LoVo (cell line): ENCODE measurements at places on chromosomes 3 and 15.

GRCh38 chr3:42689421-42690014 lies 4.2 kb downstream of the KLHL40 start:
- no peak for DNase-seq

- DNase-seq: no peak
Observed at GRCh38 chr3:10248984-10249748, 907 bp downstream of the TATDN2 start.

- peak; percentile 90 for DNase-seq
Observed at GRCh38 chr3:156675830-156676767, 1.7 kb downstream of the TIPARP start.

- no peak for DNase-seq
Observed at GRCh38 chr3:110569073-110569472, 502.5 kb upstream of the NECTIN3 start.

DNA sequence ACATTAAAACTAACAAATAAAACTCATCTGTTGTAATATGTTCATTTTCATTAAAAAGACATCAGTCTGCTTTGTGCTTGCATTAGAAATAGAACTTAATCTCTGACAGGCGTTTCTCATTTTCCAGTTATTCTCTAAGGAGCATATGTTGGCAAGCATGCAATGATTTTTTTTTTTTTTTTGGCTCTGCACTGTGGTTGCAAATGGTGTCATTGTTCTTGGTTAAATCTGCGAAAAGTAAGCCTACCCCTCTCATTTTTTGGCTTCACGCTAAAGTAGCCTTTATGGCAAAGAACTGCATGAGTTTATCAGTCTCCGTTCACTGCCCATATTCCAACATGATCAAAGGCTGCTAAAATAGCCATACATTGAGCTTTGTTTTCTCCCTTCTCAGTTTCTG lies 403.2 kb downstream of the MECOM start:
- no peak for DNase-seq

DNA sequence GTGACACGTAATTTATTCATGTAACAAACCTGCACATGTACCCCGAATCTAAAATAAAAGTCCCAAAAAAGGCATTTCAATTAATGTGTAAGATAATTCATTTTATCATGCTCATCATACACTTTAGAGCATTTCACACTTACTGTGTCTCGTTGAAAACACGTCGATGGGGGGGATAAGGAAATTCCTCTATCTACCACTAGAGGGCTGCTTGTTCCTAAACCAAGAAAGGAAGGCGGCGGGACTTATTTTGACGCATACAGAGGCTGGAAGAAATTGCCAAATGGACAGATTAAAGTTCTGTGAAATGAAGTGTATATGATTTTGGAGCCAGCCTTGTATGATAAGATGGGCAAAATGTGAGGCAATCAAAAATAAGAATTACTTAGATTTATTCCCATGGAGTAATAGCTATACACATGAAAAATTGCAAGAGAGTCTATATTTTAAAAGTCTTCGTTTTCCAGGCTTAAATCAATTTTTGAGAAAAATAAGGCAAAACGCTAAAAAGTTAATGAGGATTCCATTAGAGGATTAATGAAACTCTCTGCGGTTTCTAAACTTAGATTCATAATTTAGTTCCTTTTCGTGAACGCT lies 346.8 kb downstream of the CNTN3 start:
- DNase-seq: peak; percentile 54

GRCh38 chr15:83312071-83312470 lies 27.6 kb upstream of the BNC1 start:
- DNase-seq: no peak

- no peak for DNase-seq
Observed at GRCh38 chr15:35912196-35912595, 366.2 kb upstream of the DPH6 start.

GRCh38 chr3:24483873-24484272 lies 10.8 kb downstream of the THRB start:
- no peak for DNase-seq

DNA sequence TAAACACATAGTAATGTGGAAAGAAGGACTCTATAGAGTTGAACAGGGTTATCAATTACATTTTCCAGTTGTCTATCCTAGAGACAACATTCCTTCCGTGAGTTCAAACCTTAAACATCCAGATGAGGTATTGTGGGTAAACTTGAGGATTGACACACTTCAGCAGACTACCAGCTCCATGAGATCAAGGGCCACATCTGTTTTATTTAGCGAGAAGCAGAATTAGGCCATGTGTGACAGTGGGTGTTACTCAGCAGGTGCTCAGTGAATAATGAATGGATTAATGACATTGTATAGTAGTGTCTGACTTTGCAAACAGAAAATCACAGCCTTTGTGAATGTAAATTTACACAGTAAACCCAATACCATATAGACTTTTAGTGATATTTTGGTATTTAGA lies 941.1 kb upstream of the CFAP20DC start:
- DNase-seq: no peak

DNA sequence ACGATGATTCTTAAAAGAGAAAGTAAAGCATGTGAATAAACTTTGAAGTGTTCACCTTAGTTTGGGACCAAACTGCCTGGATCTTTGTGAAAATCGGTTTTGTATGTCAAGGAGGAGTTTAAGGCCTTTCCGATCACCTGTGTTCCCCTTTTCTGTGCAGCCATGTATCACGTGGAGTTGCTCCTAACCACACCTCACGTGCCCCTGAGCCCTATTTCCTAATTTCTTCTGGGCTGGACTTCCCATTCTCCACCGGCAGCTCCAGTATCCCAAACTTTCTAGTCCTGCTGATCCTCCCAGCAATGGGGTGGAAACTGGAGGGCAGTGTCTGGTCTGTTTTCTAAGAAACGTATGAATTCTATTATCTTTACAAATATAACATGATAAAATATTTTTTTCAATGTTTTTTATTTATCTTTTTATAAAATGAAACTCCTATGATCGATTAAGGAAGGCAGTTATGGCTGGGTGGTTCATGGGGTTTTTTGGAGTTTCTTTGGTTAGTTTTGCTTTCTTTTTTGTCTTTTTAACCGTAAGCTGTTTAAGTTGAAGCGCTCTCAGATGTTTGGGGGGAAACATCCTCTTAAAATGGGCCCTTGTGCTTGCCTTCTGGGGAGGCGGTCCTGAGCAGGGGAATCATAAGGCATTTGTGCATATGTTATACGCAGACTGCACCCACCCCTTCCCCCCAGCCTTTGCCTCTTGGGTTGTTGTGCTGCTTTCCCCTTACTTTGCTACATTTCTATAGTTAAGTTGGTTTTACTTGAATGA lies 43.6 kb upstream of the WWTR1 start:
- DNase-seq: no peak

- DNase-seq: no peak
Observed at GRCh38 chr3:135964160-135964955, 1.2 kb upstream of the PPP2R3A start.

DNA sequence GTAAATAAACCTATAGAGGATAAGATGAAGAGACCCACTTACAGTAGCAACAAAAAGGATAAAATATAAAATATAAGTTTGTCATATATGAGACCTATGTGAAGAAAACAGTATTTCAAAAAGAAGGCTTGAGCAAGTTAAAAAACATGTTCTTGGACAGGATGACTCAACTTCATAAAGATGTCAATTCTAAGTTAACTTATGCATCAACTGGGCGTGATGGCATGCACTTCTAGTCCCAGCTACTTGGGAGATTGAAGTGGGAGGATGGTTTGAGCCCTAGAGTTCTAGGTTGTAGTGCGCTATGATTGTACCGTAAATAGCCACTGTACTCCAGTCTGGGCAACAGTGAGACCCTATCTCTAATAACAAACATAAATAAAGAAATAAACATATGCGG lies 59.7 kb downstream of the PDCD6IP start:
- DNase-seq: no peak

DNA sequence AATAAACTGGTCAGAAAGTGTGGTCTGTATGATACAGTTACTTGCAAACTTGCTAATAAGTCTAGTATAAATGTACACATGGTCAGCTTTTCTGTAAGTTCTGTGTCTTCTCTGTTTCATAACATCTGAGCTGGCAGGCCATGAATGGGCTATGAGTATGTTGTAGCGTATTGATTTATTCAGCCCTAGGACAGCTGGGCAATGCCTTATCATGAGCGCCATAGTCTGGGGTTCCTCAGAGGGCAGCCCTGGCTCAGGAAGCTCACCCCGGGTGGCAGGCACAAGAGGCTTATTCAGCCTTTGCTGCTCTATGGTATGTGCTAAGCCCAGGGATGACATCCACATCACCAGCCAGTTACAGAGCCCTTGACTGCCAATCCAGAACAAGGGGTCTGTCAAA lies 50.7 kb upstream of the CCR2 start:
- DNase-seq: no peak

GRCh38 chr15:68492855-68493254 lies 60.9 kb upstream of the ITGA11 start:
- DNase-seq: no peak

GRCh38 chr3:185207931-185208746 lies 45.7 kb downstream of the EHHADH start:
- no peak for DNase-seq

DNA sequence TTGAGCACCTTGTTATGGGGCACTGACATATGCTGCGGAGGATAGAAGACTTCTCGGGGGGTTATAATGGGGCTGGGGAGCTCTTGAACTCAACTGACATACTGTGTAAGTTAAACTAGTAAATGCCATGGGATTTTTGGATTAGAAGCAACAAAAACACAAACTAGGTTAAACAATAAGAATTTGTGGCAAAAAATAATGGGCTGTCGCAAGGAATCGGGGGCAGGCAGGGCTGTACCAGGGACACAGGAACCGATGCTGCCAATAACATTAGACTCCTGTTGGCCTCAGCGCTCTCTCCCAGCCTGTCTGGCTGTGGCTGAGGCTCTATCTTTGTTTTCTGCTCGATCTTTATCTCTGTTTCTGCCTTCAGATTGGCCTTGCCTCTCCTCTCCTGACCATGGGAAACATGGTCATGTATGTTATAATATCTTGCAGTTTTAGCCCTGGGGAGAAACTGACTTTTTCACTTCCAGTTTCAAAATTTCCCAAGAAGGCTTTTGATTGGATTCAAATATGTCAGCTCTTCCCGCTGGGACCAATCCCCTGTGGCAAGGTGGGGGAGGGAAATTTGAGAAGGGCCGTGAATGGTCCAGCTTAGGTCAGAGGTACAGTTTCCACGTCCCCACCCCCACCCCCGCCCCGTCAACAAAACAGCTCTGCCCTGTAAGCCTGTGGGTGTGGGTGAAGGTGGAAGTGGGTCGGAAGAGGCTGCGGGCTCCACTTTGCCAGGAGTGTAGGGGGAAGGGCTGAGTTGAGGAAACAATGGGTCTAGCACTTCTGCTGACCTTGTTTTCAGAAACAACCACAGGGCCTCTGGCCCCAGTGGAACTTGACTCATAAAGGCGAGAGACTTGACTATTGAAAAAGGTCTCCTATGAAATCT lies 161.1 kb upstream of the TBL1XR1 start:
- peak; percentile 58 for DNase-seq

DNA sequence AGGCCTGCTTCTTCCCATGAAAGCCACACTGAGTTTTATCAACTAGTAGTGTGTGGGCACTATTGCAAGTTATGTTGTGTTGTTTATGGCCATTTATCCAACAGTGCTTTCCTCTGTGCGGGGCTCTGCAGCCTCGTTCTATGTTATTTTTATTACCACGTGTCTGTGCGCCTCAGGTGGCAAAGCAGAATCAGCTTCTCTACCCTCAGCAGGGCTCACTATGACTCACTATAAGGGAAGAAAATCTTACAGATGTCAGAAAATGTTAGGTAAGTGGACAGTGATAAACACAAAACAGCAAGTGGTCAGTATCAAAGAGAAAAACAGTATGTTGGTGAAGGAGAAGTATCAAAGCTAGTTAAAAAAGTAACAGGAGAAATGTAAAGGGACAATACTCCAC lies 61.4 kb downstream of the MOBP start:
- DNase-seq: no peak

GRCh38 chr3:27349832-27350231 lies 19.4 kb downstream of the NEK10 start:
- DNase-seq: no peak

GRCh38 chr3:80606073-80606472 lies 838.3 kb upstream of the ROBO1 start:
- no peak for DNase-seq

GRCh38 chr3:186529201-186529999 lies 14.8 kb downstream of the CRYGS start:
- DNase-seq: no peak

DNA sequence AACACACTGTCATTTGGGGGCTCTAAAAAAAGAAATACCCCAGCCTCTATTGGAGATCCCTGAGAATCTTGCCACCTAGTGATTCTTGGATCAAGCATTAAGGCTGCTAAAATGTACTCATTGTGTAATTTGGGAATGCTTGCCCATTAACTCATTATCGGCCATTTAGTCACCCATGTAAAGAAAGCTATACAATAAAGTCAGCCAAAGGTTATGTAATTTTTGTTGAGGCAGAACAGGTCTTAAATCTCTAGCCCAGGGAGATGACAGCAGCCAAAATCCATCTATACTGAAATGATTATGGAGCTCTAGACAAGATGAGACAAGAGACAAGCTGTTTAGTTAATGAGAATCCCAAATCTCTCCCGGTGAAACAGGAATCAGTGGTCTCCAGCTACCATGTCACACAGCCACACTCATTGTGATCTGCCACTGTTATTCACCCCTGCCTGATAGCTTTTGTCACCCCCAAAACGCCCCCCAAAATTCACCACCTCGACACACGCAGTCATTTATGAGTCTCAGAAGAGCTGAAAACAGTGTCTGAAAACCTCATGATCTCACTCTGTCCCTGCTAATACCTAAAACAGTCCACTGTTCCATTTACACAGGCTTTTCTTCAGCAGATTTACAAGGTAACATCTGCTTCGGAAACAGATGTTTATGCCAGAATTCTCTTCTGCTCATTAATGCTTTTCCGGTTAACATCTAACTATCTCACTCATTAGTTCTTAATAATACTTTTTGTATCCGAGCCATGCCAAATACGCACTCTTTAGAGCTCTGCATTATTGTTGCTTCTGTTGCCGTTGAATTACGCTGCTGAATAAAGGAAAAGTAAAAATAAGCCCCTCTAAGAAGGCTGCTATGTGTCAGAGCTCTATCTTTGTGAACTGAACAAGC lies 138.5 kb downstream of the RORA start:
- DNase-seq: no peak

GRCh38 chr15:90552162-90552928 lies 22.6 kb downstream of the CRTC3 start:
- DNase-seq: no peak

- DNase-seq: no peak
Observed at GRCh38 chr15:96735632-96736240, 405.2 kb downstream of the NR2F2 start.

DNA sequence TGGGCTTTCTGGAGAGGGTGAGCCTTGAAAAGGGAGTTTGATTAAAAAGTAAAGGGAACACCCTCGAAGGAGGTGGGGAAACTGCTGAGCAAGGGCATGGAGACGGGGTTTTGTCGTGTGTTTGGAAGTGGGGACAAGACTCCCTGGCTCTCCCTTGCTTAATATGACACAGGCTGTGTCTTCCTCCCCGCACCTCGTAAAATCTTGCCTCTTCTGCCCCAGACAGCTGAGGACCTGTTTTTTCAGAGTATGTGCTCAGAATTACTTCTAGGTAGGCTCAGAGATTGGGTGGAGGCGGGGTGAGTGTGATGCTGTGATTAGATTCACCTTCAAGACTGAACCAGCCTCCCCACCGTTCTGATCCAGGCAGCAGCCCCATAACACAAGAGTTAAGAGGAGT lies 244.4 kb upstream of the TLE3 start:
- no peak for DNase-seq
